Right forelimb (tissue), 1 donor: ENCODE measurements at places on chromosomes 12 and 14.

DNA sequence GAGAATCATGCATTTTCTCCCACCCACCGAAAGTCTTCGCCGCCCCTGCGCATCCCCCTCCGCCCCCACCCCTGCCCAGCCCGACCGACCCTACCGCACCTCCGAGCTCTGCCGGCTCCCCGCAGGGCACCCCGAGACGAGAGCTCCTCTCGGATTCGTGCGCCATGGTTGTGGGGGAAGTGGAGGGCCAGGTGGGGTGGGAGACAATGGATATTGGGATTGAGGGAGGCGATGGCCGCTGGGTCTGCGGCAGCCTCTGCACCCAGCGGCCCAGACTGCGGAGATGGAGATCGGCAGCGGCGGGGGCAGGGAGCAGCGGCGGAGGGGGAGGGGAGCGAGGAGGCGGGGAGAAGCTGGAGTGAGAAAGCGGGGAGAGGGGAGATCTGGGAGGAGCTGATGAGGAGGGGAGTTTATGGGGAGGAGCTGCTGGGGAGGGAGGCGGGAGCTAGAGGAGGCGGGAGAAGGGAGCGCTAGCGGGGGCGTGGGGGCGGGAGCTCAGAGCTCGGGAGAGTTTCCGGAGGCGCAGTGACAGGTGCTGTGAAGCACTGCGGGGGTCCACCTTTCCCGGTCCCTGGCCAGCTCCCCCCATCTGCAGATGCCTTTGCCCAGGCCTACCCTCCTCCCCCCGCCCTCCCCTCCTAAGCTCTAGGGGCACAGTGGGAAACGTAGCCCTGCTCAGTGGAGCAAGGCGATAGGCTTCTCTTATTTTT lies at the start of gene SALL2:
TSS of gene SALL2 (minus strand) at position 385 of the 710 bp plus-strand sequence. CDS start at position 166, 219 bp downstream.
- peak; percentile 87 for DNase-seq

- no peak for DNase-seq
Measured at GRCh38 chr12:46109343-46110222, 119.2 kb upstream of the SCAF11 start.

GRCh38 chr14:36583242-36583892 lies 953 bp upstream of the NKX2-8 start:
- no peak for DNase-seq

DNA sequence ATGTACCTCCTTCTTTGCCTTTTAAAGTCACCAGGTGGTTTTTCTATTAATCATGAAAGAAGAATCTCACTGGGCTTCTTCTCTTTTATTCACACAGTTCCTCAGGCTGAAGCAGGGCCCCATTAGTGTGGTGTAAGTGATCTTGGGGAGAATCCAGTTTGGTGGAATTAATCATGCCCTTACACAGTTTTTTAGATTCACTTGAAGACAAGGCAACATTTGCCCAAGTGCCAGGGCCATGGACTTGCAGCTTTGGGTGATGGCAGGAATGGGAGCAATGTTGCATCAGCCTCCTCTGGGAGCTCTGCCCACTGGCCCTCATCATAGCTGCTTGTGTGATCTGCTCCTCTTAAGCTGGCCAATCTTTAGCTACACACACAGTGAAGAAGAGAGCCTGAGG lies 33.8 kb downstream of the KCNK10 start:
- no peak for DNase-seq
